ENCODE measurements at places on chromosomes 7 and 10.

- DNase-seq, result no peak
Measured at GRCh38 chr7:19775578-19775977, 2.2 kb upstream of the TMEM196 start.

GRCh38 chr10:95297402-95297801 lies 6.6 kb upstream of the PDLIM1 start:
- peak; percentile 18 for DNase-seq

DNA sequence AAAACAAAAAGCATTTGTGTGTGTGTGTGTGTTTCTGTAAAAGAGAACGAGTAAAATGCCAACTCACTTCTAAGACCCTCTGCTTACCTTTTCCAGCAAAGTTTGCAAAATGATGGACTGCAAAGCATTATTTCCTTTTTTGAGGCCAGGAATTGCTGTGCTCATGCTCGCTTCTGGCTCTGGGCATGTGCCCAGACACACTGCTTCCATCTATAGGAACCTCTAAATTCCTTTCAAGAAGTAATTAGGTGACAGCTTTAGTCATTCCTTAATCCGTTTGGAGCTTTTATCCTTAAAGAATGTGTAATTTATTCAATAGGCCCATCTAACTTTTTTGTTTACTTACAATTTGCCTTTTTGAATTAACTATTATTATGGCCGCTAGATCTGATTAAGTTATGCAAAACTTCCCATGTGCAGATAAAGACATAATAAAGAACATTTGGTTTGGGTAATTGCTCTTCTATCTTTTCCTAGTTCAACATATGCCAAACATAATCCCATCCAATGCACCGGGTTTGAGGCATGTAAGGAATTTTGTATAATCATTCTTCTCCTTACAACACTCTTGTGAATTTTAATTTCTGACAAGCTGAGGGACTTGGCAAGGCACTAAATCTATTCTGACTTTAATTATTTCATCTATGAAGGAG lies 34.7 kb downstream of the A1CF start:
- DNase-seq, result peak; percentile 11

DNA sequence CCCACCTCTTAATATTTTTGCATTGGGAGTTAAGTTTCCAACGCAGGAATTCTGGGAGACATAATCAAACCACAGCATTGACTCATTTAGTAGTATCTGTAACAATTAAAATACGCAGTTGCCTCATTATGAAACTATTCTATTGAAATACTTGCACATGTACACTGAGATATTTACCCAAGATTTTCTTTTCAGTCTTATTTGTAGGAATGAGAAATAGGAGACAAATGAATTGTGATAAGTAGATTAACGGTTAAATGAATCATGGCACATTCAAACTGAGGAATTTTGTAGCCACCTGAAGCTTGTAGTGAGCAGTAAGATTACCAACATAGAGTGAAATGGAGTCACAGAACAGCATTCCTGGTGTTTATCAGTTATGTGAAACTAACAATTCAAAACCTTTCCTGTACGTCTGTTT lies 18.1 kb downstream of the RP9 start:
- DNase-seq, result peak; percentile 64

GRCh38 chr7:139694389-139694676 lies 83.5 kb downstream of the HIPK2 start:
- DNase-seq, result no peak

- no peak for DNase-seq
Measured at GRCh38 chr10:129719415-129719739, 244.7 kb downstream of the EBF3 start.

DNA sequence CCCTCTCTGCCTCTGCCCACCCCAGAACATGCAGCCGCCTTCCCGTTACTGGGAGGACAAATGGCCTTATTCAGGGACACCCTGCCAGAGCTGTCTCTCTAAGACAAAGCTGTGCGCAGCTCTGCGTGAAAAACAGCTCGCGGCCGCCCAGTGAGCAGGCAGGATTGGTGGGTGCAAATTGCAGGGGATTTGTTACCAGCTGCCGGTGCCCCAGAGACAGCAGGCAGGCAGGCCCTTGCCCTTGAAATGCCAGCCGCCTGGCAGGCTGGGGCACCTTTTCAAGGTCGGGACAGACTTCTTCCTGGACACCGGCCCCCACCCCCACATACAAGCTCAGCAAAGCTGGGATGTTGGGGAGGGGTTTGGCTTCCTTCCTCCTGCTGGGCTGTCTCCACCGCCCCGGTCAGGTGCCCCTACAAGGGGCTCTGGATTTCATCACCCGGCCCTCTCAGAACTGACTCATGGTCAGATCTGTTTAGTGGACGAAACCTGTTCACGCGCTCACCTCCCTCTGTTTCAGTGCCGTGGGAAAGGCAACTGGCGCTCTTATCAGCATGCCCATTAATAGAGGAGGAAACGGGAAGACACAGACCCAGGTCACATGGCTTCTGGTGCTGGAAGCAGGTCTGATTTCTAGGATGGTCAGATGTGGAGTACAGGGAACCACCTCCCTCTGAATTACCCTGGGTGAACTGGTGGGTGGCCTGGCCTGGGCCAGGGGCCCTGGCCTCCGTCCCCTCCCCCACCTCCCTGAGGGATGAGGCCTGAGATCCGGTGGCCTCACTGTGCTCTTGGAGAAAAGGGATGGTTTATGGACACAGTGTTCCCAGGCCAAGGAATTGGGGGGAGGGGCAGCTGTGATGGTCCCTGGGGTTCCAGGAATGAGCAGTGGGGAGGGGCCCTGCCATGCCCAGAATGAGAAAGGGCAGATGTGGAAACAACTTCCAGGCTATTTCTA lies 123.9 kb upstream of the PPIF start:
- peak; percentile 66 for DNase-seq

DNA sequence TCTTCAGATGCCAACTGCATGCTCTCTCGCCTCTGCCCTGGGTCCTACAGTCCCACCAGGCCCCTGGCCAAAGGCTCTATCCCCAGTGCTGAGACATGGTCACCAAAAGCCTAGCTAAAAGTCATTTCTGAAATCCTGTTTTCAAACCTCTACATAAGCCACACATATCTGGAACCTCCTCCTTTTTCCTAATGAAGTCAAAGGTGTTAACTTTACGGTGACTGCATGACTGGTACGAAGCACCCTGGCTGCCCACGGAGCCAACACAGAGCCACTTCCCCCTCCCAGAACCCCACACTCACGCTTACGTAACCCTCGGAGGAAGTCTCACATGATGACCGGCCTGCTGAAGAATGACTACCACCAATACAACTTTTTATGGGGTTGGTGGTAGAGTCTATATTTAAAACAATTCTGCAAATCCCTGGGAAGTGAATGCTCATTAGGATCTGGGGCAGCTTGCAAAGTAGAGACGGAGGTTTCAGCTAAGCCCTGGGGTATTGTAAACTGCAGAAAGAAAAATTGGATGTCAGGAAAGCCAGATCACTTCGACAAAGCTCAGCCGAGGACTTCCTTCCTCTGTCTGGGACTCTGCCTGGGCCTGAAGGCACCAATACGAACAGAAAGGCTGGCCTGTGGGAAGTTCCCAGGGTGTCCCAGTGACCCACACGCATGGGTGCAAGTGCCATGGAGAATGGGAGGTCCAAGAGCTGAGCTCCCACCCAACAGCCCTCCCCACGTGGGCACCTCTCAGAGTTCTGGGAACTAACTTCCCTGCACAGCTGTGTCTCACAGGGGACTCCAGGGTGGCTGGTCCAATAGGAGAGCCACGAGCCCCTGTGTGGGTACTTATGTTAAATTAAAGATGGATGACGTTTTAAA lies 50.7 kb downstream of the PDGFA start:
- DNase-seq, result peak; percentile 95

DNA sequence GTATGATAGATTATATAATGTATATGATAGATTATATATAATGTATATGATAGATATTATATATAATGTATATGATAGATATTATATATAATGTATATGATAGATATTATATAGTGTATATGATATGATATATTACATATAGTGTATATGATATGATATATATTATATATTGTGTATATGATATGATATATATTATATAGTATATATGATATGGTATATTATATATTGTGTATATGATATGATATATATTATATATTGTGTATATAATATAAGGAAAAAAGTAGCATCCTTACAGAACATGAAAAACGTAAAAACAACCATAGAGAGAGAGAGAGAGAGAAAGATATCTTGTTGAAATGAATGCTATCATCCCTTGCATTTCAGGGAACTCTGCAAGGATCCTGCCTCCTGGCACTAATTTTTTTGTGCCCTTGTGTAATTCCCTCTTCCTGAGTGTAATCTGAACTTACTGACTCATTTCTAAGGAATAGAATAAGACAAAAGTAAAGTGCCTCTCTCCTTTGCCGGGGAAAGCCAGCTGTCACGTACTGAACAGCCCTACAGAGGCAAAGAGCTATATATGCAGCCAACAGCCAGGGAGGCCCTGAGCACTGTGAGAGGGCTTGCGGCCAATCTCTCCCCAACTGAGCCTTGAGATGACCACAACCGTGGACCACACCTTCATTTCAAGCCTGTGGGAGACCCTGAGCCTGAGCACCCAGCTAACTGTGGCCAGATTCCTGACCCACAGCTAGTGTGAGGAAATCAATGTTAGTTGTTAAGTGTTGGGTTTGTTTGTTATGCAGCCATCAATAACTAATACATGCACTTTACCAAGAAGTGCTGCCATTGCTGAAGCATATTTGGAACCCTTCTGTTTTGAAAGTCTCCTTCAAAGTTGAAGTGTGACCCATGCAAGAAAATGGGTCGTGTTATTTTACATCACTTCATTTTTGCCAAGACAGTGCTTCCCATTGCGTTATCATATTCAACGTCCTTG lies 61.1 kb upstream of the EZH2 start:
- DNase-seq, result peak; percentile 69

DNA sequence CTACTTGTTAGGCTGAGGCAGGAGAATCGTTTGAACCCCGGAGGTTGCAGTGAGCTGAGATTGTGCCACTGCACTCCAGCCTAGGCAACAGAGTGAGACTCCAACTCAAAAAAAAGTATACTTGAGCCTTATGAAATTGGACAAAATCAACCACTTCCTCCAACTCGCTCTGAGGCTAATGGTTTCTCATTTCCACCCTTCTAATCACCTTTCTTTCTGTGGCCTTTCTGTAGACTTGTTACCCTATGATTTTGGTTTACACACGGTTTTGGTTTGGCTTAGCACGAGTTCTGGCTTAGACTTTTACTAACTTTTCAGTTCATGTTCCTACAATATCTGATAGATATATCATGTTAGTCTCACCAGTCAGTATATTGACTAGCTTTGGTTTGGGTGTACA lies 152.0 kb downstream of the PHTF2 start:
- no peak for DNase-seq

DNA sequence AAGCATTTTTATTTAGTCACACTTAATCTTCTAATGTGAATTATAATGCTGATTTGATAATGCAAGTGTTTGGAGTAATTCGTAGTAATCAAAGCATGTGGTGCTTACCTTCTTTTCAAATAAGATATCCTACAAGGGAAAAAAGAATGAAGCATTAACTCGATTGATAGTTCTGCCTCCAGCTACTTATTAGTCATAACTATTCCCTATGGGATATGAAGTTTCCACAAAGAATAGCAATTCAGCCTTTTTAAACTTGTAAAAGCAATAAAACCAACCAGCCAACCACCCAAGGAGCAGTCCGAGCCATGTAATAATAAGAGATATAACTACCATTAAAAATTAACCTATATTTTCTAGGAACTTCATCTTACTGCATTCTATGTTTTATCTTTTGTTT lies 11.6 kb downstream of the COL28A1 start:
- DNase-seq, result no peak

DNA sequence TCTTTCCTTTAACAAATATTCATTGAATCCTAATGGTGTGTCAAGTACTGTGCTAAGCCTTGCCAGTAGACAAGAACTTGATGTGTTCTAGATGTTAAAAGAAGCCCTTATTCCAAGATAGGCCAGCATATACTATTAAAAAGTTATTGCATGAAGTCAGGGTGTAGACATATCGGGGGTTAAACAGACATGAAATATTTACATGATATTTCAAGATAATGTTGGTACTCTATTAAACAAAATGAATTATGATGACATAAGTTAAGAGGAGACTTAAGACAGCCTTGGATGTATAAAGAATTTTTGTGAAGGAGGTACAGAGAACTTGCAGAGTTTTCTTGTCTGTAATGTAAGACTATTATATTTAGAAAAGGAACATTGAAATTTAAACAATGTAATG lies 44.8 kb downstream of the HDAC9 start:
- no peak for DNase-seq

GRCh38 chr7:148723166-148723559 lies 24.5 kb downstream of the CUL1 start:
- DNase-seq, result no peak

- no peak for DNase-seq
Measured at GRCh38 chr10:69738071-69738470, 63.6 kb upstream of the COL13A1 start.

DNA sequence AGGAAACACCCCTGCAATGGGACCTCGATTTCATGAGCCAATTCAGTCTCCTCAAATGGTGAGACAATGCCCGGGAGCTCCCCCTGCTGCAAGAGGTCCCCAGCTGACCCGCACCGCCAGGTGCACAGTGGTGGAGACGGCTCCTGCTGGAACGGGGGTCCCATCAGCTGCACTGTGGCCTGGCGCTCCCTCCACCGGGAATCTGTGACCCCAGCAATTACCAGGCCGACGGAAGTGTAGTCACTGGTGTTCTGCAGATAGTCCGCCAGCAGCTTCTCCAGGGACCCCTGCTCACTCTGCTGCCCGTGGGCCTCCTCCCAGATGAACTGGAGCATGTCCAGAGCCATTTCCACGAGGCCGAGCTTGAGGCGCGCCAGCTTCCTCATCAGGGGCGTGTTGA lies 64.9 kb upstream of the NKX6-2 start:
- DNase-seq, result no peak

DNA sequence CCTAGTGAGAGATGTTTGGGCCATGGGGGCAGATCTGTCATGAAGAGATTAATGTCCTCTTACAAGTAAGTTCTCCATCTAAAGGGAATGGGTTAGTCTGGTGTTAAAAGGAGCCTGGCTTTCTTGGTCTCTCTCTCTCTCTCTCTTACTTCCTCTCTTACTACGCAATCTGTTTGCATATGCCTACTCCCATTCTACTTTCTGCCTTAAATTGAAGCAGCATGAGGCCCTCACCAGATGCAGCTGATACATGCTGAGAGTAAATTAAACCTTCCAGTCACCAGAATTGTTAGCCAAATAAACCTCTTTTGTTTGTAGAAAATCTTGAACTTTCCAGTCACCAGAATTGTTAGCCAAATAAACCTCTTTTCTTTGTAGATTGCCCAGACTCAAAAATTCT lies 884.1 kb downstream of the NRG3 start:
- DNase-seq, result no peak

DNA sequence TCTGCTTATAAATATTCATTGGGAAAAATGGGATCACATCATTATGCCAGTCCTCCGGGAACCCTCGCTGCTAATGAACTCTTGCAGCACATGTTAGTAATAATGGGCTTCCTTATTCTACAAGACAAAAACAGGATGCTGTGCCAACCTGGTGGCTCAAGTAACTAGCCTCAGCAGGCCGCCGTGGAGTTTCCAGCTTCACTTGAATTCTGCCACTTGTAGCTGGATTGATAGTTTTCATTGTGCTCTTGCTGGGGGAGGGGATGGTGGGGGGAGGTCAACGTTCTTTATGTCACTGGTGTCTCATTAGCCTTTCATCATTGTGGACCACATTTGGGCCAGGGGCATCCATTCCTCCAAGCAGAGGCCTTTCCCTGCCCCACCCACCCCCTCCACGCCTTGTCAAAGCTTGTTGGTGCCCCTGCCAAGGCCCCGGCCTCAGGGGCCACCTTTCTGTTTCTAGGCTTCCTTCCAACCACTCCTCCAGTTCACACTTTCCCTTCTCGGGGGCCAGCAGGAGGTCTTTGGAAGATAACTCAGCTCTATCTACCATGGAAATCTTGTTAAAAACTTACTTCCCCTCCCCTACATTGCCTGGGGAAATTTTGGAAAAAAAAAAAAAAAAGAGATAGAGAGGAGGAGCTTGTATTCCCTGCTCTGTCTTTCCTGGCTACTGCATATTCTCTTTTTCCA lies 153.9 kb downstream of the BMPER start:
- DNase-seq, result peak; percentile 40

Measured in EH (cell line).